Stimulated activated CD8-positive, alpha-beta memory T cell treated with anti-CD3 and anti-CD28 coated beads, Interleukin-2, amount 100 ng/mL, for 48 hours (primary cell): ENCODE measurements at places on chromosomes 7 and 10.

DNA sequence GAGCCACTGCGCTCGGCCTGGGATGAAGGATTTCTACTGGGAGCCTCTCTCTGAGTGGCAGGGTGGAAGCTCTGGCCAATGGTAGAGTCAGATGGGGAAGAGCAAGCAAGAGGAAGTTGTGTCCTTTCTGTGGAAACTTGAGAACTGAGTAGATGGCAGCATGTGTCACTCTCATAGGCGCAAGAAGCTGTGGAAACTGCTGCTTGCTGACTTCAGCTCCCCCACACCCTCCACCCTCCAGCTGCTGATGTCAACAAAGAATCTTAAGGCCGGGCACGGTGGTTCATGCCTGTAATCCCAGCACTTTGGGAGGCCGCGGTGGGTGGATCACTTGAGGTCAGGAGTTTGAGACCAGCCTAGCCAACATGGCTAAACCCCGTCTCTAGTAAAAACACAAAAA, 39.8 kb upstream of the SRGN start:
- peak; percentile 33 for DNase-seq

DNA sequence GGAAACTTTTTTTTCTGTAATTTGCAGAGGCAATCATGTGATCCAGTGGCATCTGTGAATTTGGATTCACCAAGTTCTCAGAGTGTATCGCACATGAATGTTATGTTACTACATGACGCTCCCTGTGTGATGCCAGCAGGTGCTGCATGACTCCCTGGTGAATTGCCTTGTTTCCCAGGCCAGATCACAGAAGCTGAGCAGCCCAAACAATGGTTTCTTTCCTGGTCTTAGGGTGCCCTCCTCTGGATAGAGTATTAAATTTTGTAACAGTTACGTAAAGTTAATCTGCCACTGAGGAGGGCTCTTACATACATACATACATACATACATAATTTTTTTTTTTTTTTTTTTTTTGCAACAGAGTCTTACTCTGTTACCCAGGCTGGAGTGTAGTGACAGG, 3.6 kb downstream of the ZSCAN21 start:
- no peak for DNase-seq

GRCh38 chr7:136868496-136869000, at the start of gene CHRM2:
TSS of gene CHRM2 (plus strand) at chr7:136868652. CDS start at chr7:137014866, 146,214 bp downstream.
- no peak for DNase-seq

DNA sequence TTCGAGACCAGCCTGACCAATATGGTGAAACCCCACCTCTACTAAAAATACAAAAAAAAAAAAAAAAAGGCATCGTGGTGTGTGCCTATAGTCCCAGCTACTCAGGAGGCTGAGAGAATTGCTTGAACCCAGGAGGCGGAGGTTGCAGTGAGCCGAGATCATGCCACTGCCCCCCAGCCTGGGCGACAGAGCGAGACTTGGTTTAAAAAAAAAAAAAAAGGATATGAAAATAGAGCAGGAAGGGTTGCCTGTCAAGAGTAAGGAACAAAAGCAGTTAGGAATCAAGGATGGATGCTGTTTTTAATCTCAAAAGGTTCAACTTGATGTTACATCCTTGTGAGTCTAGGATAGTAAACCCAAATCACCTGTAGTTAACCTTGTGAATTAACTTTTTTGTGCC, 11.8 kb upstream of the ASCC1 start:
- DNase-seq = no peak

DNA sequence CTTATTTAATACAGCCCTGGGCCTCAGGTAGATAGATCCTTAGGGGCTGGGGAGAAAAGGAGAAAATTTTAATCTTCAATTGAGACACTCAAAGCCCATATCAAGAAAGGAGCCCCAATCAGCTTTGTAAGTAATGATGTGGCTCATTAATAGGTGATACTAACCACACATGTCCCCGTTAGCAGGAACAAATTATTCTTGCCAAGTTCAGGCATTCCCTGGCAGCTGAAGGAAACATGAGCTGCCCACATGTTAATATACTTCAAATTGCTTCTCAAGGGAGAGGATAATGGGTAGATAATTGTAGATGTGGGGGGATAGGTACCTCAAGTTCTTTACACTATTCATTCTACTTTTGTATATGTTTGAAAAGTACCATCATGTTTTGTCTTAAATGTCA, 14.5 kb downstream of the IFIT5 start:
- no peak for DNase-seq

DNA sequence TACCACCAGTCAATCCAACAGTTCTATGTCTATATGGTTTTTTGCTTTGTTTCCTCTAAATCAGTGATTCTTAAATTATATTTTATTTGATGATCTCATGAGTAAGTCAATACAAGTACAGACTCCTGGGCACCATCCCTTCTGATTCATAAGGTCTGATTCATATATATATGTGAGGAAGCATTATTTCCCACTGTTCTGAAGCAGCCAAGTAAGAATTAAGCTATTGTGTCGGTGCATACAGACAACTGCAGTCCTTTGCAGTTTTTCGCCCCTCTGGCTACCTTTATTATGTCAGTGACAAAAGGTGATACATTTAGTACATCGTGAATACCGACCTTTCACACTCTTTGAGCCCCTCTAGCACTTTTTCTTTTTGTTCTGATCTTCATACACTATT, 1079.6 kb upstream of the C7orf33 start:
- no peak for DNase-seq

- DNase-seq = no peak
Measured at GRCh38 chr10:33612116-33612515, 277.6 kb upstream of the NRP1 start.

DNA sequence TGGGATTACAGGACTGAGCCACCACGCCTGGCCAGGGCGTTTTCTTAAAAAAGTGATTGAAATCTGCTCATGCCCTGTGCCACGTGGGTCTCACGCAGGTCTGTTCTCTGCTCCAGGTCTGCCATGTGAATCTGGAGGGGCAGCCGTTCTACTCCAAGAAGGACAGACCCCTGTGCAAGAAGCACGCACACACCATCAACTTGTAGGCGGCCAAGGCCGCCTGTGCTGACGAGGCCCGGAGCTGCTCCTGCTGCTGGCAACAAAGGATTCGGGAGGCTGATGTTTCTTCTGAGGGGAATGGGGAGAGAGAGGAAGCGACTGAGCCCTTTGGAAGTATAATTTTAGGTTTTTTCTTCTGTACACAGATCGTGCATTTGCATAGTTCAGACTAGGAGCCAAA, 23.6 kb upstream of the BMPR1A start:
- DNase-seq = no peak

DNA sequence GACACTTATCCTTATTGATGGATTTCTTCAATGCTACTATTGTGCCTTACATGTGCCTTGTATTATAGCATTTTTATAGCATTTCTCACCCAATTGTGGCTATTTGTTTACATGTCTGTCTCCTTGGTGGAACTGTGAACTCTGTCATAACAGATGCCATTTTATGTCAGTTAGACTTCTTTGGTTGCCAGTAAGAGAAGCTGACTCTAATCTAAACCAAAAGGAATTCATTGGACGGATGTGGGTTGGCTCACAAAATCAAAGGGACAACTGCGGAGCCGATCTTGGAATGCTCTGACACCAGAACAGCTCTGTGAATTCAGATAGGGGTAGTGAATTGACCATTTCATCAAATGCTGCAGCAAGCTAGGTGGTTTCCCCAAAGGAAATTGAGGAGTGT, 15.0 kb downstream of the GARIN1A start:
- no peak for DNase-seq

- DNase-seq = no peak
Measured at GRCh38 chr10:62072901-62073300, 171.4 kb downstream of the ARID5B start.

- no peak for DNase-seq
Measured at GRCh38 chr7:98472521-98472954, 71.6 kb upstream of the BAIAP2L1 start.

GRCh38 chr10:128664729-128665128, 538.5 kb upstream of the MKI67 start:
- no peak for DNase-seq

GRCh38 chr10:101818872-101819633, 809 bp upstream of the OGA start:
- no peak for DNase-seq
